Activated CD4-positive, CD25-positive, alpha-beta regulatory T cell treated with anti-CD3 and anti-CD28 coated beads, Interleukin-2, amount 50 U/mL, for 16 hours (primary cell): ENCODE measurements at places on chromosomes 4 and X.

GRCh38 chr4:153466081-153466948 is at the start of gene TMEM131L:
Gene TMEM131L (plus strand): TSS chr4:153466360. CDS start chr4:153466398, 38 bp downstream.
- peak; percentile 44 for DNase-seq

DNA sequence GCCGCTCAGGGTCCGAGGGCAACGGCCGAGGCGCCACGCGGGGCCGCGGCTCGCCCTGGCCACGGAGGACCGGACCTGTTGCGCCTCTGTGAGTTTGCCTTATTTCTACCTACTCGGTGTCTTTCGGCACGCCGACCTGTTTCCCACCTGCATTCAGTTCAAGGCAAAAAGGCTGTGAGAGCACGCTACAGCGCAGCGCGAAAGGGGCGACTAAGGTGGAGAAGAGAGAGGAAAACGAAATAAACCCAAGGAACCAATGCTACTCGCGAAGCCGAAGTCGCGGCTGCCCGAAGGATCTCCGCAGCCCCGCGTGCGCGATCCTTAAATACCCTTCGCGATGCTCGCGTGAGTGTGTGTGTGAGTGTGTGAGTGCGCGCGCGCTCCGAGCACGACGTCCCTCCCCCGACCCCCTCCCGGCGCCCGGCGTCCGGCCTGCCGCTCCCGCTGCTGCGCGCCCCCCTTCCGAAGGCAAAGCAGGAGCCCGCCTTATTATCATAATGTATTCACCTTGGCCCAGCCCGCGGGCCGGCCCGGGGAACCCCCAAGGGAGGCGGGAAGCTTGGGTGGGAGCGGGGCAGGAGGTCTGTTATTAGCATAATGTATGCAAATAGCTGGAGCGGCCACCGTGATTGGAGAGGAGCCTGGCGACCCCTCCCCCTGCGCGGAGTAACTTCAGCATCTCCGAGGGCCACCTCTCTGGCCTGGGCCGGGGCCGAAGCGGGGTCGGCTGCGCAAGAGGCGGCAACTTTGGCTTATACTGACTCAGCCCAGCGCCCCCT is at the start of gene COL25A1:
TSS of gene COL25A1 (minus strand) at position 298 of the 779 bp plus-strand sequence.
- DNase-seq = no peak

DNA sequence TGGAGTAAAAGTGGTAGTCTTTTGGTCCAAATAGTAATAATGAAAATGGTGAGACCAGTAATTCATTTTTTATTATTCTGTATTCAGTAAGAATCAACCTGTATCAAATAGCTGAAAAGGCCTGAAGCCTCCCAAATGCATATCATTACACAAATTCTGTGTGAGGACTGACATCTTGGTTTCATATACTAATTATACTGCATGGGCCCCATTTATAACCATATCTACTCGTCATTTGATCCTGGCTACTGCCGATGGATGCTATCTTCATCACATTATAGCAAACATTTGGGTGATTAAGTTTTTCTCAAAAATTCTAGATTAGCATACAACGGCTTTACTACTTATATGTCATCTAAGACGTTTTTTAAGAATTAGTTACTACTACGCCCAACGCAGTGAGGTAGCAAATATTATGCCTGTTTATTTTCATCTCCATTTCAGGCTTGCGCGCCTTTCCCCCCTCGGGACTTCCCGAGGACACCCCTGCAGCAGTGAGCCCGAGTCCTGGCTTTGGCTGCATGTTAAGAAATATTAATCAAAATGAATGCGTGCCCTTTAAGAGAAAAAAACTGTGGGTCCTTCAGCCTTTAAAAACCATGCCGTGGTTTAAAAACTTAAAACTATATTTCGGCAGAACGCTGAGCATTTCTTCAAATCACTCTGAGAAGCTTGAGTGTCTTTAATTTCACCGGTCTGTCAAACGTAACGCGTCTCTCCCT is 814 bp upstream of the MMAA start:
- no peak for DNase-seq

- DNase-seq = no peak
Measured at GRCh38 chr4:119471259-119471658, 149.3 kb upstream of the FABP2 start.

DNA sequence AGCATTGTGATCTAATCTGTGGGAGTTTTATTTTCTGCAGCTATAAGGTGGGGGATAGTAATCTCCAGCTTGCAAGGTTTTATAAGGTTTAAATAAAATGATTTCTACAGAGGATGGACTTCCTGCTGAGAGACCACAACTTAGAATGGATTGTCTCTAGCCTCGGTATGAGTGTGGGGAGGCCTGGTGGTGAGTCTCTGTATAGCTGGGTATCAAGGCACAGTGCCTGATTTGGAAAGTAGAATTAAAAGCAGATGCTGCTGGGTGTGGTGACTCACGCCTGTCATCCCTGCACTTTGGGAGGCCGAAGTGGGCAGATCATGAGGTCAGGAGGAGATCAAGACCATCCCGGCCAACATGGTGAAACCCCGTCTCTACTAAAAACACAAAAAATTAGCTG is 162.0 kb upstream of the GATB start:
- DNase-seq = no peak

GRCh38 chr4:38684951-38685844 is 21.2 kb downstream of the KLF3 start:
- DNase-seq = no peak

DNA sequence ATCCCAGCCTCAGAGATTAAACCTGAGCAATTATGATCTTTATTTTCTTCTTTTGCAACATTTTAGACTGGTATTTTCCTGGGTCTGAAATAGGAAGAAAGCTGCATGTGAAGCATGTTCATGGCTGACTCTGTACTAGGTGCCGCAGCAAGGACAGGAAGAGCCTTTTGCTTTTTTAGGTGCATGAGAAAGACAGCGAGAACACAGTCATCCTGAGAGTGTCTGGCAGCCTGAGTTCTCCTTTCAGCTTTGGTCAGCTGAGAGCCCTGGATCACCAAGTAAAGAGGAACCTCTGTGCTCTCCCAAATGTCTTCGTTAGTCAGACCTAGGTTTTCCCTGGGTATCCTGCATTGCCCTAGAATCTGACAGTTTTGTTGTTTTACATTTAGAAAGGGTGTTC is 29.8 kb downstream of the FAM149A start:
- DNase-seq = no peak

GRCh38 chr4:15690020-15690809 is 8.6 kb downstream of the FAM200B start:
- no peak for DNase-seq

DNA sequence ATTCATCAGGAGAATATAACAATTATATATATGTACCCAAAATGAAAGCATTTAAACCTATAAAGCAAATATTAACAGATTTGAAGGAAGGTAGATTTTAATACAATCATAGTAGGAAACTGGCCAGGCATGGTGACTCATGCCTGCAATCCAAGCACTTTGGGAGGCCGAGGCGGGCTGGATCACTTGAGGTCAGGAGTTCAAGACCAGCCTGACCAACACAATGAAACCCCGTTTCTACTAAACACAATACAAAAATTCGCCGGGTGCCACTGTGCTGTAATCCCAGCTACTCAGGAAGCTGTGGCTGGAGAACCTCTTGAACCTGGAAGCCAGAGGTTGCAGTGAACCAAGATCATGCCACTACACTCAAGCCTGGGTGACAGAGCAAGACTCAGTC is 118.3 kb downstream of the KCNIP4 start:
- no peak for DNase-seq

- no peak for DNase-seq
Measured at GRCh38 chr4:19402581-19403065, 849.1 kb upstream of the SLIT2 start.

GRCh38 chr4:6595897-6596537 is 21.0 kb downstream of the MAN2B2 start:
- no peak for DNase-seq

DNA sequence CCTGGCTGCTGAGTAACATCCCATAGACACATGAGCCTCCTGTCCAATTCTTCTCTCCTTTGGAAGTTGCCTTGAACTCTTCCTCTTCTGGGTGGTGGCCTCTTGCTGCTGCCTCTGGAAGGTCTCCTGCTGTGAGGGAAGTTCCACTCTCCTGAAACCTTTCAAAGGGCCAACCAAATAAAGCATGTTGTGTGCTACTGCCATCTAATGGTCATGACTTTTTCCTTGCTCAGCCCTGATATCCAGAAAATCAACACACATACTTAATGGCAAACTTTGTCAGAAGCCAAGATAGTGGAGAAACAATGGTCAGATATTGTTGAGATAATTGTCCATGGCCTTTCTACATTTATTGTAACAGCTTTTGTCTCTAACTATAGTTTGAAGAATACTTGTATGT is 19.1 kb upstream of the ZXDA start:
- DNase-seq = no peak

DNA sequence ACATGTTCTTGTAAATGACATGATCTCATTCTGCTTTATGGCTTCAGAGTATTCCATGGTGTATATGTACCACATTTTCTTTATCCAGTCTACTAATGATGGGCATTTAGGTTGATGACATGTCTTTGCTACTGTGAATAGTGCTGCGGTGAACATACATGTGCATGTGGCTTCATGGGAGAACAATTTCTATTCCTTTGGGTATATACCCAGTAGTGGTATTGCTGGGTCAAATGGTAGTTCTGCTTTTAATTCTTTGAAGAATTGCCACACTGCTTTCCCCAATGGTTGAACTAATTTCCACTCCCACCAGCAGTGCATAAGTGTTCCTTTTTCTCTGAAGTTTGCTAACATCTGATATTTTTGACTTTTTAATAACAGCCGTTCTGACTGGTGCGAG is 1080.3 kb downstream of the CCSER1 start:
- no peak for DNase-seq

- DNase-seq = no peak
Measured at GRCh38 chr4:4794421-4794820, 65.0 kb upstream of the MSX1 start.

GRCh38 chrX:83916525-83916924 is 55.6 kb downstream of the CYLC1 start:
- DNase-seq = no peak

DNA sequence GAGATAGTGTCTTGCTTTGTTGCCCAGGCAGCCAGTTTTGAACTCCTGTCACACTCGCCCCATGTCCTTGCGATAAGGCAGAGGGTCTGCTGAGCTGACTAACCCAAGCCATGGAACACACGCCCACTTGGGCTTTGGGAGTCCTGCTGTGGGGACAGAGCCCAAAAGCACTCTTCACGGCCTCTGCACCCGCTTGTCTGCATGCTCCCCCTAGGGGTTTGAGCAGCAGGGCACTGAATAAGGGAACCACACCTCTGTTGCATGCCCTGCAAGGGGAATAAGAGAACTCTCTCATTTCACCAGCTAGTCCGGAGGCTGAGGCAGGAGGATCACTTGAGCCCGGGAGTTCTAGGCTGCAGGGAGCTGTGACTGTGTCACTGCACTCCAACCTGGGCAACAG is 166.0 kb downstream of the STAG2 start:
- DNase-seq = no peak

- DNase-seq = no peak
Measured at GRCh38 chr4:148162991-148163390, 279.2 kb downstream of the NR3C2 start.

DNA sequence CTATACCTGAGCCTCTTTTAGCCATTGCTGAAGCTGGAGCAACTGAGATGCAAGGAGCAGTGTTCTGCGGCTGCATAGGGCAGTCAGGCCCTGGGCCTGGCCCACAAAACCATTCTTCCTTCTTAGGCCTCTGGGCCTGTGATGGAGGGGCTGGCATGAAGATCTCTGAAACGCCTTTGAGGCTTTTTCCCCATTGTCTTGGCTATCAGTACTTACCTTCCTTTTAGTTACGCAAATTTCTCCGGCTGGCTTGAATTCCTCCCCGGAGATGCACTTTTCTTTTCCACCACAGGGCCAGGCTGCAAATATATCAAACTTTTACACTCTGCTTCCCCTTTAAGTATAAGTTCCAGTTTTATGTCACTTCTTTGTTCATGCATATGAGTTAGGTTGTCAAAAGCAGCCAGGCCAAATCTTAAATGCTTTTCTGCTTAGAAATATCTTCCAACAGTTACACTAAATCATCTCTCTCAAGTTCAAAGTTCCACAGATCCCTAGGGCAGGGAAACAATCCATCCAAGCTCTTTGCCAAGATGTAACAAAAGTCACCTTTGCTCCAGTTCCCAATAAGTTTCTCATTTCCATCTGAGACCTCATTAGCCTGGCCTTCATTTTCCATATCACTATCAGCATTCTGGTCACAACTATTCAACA is 194.4 kb upstream of the PCDH7 start:
- DNase-seq = no peak

DNA sequence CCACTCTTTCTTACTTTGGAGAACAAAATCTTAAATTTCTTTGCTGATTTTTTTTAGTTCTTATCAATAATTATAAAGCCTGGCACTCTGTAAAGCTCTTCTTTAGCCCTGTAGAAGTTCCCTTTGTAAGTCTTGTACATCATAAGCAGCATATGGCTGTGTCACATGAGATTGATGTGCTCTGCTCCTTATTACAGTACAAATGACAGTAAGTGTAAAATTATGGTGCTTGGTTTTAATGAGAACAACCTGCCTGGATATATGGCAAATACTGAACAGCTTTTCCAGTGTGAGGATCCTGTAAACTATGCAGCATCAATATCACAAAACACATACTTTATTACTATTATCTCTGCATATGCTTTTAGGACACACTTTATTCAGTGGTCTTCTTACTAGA is 145.9 kb upstream of the GNPDA2 start:
- DNase-seq = no peak

- no peak for DNase-seq
Measured at GRCh38 chr4:10091531-10092181, 24.9 kb downstream of the WDR1 start.

GRCh38 chr4:80107374-80107773 is 34.3 kb upstream of the ANTXR2 start:
- no peak for DNase-seq

- DNase-seq = no peak
Measured at GRCh38 chrX:124455966-124456365, 109.6 kb downstream of the SH2D1A start.

DNA sequence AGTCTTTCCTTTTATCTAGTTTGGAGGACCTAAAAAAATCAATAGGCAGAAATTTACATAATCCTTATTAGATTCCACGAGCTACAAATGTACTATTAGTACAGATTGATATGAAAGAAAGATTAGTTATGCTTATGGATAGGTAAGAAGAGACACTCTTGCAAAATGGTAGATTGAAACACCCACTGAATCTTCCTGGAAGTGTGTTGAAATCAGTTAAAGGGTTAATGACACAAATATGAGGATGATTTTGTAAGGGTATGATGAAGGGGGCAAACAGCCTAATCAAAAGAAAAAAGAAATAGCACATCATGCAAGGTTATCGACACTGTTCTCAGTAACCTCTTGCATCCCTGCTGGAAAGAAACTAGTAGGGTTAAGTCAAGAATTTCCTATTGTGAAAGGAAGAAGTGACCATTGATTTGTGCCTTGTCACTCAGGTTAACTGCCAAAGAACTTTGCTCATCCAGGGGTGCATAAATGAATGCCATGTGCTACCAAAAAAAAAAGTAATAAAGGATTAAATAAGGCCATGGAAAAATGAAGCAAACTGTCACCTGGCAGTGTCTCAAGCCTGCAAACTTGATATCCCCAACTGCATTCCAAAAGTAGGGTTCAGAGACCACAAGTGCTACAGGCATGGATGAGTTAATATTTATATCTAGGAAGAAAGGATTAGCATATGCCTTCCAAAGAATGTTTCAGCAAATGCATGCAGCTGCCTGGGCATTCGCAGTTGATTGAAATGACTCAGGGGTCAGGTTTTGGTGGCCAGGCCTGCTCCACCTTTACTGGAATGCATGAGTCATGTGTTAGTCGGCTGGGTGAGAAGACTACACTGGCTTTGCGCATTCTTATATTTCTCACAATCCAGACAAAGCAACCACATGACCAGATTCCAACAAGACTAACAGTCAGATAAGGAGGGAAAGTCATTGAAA is 78.3 kb upstream of the ATXN3L start:
- no peak for DNase-seq
